ENCODE measurements at places on chromosomes 13 and 19. TPM values are rescaled to one million over a fixed set of nuclear protein-coding genes. Genes with fewer than 3 reads are reported as not detected.

The ZBTB7A gene
- 10.3 TPM for total RNA-seq

The ZNF561 gene
- 17.8 TPM for total RNA-seq

The THAP8 gene
- total RNA-seq, result 1.7 TPM

The DUS3L gene
- total RNA-seq, result 27.1 TPM

The AKAP8L gene
- 51.1 TPM for total RNA-seq

The FAM124A gene
- 5.3 TPM for total RNA-seq

The METTL21C gene
- total RNA-seq, result not detected

The SIGLEC5 gene
- not detected for total RNA-seq

The BEST2 gene
- not detected for total RNA-seq

The ELL gene
- 11.3 TPM for total RNA-seq

The PLK5 gene
- not detected for total RNA-seq

The FCHO1 gene
- total RNA-seq, result 0.43 TPM

The UPK1A gene
- not detected for total RNA-seq

The IRS2 gene
- total RNA-seq, result 2.1 TPM

The SIGLEC12 gene
- total RNA-seq, result not detected

The ITGBL1 gene
- 16.3 TPM for total RNA-seq

The ZNF728 gene
- total RNA-seq, result not detected

The ATP8B3 gene
- total RNA-seq, result 0.52 TPM

The PRRG2 gene
- 9.0 TPM for total RNA-seq

The CNMD gene
- total RNA-seq, result not detected

The CEACAM20 gene
- total RNA-seq, result not detected

The TNFRSF19 gene
- total RNA-seq, result 0.22 TPM

The IRF3 gene
- total RNA-seq, result 28.6 TPM

The FBXO27 gene
- 0.52 TPM for total RNA-seq
